Epithelial cell of prostate (primary cell): ENCODE measurements at places on chromosomes 1 and 21.

GRCh38 chr1:226702318-226702956, 36.6 kb downstream of the ITPKB start:
- no peak for DNase-seq

GRCh38 chr1:222618880-222619596, 1.1 kb downstream of the MIA3 start:
- DNase-seq: no peak

DNA sequence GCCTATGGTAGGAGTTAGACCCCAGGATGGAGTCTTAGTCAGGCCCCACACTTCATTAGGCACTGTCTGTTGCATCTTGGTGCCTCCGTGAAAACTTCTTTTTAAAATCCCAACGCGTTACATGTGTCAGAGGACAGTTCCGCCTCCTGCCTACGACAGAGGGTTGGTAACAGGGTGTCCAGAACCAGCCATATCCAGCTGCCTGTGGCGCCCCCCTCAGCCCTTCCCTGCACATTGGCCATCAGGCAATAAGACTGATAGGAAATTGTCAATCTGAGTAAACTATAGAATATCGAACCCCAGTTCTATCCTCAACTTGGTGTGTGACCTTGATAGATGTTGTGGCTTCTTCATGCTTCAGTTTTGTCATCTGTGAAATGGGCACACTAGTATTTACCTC, 108.6 kb upstream of the CSF3R start:
- no peak for DNase-seq

- DNase-seq: no peak
Measured at GRCh38 chr1:238672806-238673205, 713.6 kb upstream of the CHRM3 start.

GRCh38 chr1:168084396-168085231, 52.1 kb downstream of the GPR161 start:
- no peak for DNase-seq
